ENCODE measurements at places on chromosomes 3 and 15. TPM values are rescaled to one million over a fixed set of nuclear protein-coding genes. Genes with fewer than 3 reads are reported as not detected.

DNA sequence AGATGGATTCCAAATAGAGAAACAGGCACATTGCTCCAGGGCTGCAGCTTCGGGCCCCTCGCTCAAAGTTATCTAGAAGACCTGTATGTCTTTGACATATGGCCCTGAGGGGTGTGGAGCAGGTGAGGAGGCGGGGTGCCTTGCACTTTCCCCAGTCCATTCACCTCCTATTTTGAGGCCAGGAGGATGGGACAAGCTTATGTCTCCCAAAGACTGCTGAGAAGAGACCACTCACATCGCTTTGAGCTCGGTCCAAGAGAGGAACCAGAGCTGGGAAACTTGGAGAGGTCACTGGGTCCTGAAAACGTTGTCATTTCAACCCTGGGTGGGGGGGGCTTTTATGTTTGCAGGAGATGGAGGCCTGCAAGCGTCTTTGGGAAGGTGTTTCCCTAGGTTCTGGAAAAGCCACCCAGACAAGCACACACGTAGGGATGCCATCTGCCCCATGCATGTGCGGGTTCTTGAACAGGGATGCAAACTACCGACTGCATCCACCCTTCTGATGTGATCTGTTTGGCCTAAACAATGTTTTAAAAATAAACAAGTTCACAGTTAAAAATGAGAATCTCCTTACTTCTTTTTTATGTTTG, 33.7 kb upstream of the SYNM start:
- H3K27me3 ChIP-seq, result peaks cover 4% of the 10 kb centered on the region
- H3K4me3 ChIP-seq, result no peak overlapping the region
- peaks cover 2% of the 10 kb centered on the region for H3K4me1 ChIP-seq
- no peaks in the 10 kb centered on the region for H3K36me3 ChIP-seq
- no peak overlapping the region for H3K27ac ChIP-seq

- no peak overlapping the region for H3K4me3 ChIP-seq
- no peaks in the 10 kb centered on the region for H3K36me3 ChIP-seq
- H3K27me3 ChIP-seq, result peaks cover 8% of the 10 kb centered on the region
- H3K4me1 ChIP-seq, result no peaks in the 10 kb centered on the region
- DNase-seq, result no peak
Observed at GRCh38 chr3:42438193-42438592, 27.8 kb upstream of the LYZL4 start.

DNA sequence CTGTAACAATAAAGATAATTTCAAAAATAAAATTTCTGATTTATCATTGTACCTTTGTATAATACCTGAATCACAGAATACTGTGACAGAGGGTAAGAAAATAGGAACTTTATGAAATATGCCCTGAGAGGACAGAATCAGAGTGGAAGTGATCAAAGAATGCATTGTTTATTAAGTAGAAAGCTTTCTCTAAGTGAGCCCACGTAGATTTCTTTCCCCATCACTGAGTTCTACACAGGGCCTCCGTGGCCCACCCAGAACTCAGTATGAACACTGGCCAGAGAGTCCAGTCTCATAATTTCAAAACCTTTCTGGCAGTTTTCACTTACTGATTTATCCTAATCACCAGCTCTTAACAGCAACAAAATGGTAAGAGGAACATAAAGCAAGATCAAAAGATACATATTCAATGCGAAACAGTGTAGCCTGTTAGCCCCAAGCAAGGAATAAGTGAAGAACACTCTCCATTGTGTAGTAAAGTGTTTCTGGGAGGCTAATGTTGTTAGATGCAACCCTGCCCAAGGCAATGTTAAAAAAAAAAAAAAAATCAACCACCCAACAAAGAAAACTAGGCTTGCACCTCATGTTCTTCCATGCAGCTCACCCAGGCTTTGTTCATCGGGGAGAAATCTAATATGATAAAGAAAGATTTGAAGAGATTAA, 341.3 kb downstream of the LSAMP start:
- no peak for DNase-seq
- no peaks in the 10 kb centered on the region for H3K27me3 ChIP-seq
- H3K4me1 ChIP-seq, result no peaks in the 10 kb centered on the region
- H3K27ac ChIP-seq, result no peak overlapping the region
- H3K4me3 ChIP-seq, result no peak overlapping the region

DCUN1D1 gene
- 60.2 TPM for total RNA-seq

DNA sequence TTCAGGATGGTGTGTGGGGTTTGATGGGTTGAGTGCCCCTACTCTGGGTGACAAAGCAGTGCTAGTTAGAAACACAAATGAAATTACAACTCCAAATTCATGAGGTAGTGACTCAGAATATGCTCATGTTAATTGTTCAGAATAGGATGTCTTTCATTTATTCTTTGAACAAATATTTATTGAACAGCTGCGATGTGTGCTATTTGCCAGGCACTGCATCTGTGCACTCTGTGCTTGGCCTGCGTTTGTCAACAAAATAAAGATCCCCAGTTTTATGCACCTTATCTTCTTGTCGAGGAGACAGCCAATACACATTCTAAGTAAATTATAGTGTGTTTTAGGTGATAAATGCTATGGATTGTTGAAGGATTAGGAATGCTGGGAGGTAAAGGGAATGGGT, 27.3 kb downstream of the MED12L start:
- no peak for DNase-seq
- H3K27ac ChIP-seq, result no peak overlapping the region
- no peaks in the 10 kb centered on the region for H3K4me1 ChIP-seq
